Naive thymus-derived CD4-positive, alpha-beta T cell (primary cell): ENCODE measurements at places on chromosomes 2 and 18. TPM values are rescaled to one million over a fixed set of nuclear protein-coding genes. Genes with fewer than 3 reads are reported as not detected.

- DNase-seq = no peak
- no peaks in the 10 kb centered on the region for H3K36me3 ChIP-seq
- H3K4me3 ChIP-seq = no peak overlapping the region
Measured at GRCh38 chr2:64789466-64790320, 136.0 kb upstream of the SERTAD2 start.

- no peaks in the 10 kb centered on the region for H3K27me3 ChIP-seq
- no peak overlapping the region for H3K4me3 ChIP-seq
- H3K4me1 ChIP-seq = no peaks in the 10 kb centered on the region
- H3K36me3 ChIP-seq = no peaks in the 10 kb centered on the region
- DNase-seq = no peak
Measured at GRCh38 chr2:239802185-239802649, 222.9 kb downstream of the NDUFA10 start.

DNA sequence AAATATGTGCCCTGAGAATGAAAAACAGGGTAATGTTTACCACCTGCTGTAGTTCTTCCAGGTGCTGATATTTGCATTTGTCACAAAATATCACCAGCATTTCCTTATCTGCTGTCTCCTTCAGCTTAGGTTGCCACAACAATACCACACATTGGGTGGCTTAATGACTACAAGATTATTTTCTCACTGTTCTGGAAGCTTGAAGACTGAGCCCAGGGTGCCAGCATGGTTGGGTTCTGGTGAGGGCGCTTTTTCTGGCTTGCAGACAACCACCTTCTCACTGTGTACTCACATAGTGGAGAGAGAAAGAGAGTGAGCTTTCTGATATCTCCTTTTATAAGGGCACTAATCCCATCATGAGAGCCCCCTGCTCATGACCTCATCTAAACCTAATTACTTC is 407.5 kb upstream of the RGPD4 start:
- H3K27ac ChIP-seq = no peak overlapping the region
- no peaks in the 10 kb centered on the region for H3K36me3 ChIP-seq
- no peaks in the 10 kb centered on the region for H3K4me1 ChIP-seq

IL37 gene
- polyA plus RNA-seq = not detected

DNA sequence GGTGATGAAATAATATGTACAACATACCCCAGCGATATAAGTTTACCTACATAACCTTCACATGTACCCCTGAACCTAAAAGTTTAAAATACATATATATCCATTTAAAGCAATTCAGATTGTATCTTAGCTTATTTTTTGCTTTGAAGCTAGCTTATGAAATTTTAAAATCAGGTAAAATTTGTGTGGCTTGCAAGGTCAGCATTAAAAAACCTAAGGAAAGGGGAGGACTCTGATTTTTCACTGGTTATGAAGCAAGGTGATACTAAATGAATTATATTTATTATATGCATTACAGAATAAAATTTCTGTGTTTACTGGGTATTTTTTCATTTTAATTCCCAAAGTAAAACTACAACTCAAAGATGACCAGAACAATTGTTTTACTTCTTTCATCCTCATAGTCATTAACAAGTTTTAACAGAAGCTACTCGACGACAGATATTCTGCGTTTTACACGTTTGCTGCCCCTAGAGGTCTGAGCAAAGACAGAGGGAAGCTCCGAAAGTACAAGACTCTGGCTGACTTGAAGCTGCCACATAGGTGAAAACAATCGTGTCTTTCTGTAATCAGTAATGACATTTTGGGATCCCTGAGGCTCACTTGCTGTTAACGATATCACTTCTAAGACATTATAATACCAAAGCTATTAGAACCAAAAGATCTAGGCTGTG is 17.1 kb downstream of the PKP4 start:
- peaks cover 9% of the 10 kb centered on the region for H3K4me1 ChIP-seq
- H3K36me3 ChIP-seq = no peaks in the 10 kb centered on the region
- DNase-seq = no peak

DNA sequence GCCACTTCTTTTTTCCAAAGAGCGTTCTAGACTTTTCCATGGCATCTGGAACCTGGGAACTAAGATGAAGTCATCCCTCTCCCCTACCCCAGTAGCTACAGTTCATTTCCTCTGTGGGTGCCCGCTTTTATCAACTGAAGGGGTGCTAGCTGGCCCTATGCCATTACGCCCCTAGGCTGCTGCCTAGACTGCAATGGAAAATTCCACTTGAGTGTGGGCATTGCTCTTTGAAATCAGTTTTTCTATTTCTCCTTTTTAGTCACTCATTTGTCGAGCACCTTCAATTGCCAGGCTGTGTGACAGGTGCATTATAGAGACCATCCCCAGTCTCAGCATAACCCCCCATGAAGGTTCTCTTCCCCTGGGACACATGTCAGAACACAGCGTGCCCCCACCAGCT is 7.3 kb downstream of the TEX51 start:
- no peak overlapping the region for H3K4me3 ChIP-seq
- no peaks in the 10 kb centered on the region for H3K4me1 ChIP-seq
- no peak overlapping the region for H3K27ac ChIP-seq
- H3K36me3 ChIP-seq = no peaks in the 10 kb centered on the region
